ENCODE measurements at places on chromosomes 13 and 19.

- DNase-seq: peak; percentile 36
These were observed 7.1 kb upstream of the PNMA8A start for GRCh38 chr19:46478356-46478986.

GRCh38 chr19:4586245-4586644, 26.8 kb upstream of the SEMA6B start:
- DNase-seq: no peak

DNA sequence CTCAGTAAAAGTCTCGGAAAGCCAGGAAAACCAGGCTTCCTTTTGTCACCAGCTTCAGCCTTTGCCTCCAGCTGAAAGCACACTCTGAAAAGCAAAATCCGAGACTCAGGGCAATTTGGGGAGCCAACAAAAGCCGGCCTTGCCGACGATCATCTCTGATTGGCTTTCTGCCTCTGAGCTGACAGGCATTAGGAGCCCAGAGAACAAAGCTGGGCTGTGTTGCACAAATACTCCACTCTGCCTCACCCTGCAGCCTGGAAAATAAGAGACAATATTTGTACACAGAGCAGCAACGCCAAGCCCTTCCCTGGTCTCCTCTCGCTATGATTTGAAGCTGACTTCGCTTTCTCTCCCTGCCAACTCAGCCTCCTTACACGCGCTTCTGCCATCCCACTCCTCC, 46.9 kb downstream of the CACNA1A start:
- no peak for DNase-seq

DNA sequence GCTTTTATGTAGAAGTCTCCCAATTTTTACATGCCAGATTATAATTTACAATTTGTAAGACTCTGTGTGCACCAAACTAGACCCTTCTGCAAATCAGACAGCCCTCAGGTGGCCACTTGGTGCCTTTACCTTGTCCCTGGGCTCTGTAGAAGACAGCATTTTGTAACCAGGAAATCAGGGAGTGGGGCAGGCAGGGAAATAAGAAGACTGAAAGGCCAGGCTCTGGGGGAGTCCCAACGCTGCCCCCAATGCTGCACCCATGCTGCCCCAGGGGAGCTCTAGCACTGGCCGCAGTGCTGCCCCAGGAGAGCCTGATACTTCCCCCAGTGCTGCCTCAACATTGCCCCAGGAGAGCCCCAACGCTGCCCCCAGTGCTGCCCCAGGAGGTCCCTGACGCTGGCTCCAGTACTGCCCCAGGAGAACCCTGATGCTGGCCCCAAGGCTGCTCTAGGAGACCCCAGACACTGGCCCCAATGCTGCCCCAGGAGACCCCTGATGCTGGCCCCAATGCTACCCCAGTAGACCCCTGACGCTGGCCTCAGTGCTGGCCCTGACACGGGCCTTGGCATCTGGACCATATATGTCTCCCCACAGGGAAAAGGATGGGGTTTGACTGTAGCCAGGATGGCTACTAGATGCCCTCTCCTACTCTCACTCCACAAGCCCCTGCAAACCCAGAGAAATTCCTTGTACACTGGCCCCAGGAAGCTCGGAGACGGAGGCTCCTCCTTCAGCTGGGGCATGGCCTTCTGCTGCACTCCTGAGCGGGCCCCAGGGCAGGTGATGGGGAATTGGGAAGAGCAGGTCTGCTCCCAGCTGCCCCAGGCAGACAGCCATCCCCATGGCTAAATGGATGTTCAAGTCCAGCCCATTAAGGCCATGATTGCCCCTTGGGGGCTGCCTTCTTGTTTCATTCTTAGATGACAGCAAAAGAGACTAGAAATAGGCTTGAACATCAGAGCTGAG, 23.6 kb downstream of the VSTM2B start:
- no peak for DNase-seq

- DNase-seq: no peak
These were observed 5.6 kb downstream of the PLEKHA4 start for GRCh38 chr19:48862827-48863226.

DNA sequence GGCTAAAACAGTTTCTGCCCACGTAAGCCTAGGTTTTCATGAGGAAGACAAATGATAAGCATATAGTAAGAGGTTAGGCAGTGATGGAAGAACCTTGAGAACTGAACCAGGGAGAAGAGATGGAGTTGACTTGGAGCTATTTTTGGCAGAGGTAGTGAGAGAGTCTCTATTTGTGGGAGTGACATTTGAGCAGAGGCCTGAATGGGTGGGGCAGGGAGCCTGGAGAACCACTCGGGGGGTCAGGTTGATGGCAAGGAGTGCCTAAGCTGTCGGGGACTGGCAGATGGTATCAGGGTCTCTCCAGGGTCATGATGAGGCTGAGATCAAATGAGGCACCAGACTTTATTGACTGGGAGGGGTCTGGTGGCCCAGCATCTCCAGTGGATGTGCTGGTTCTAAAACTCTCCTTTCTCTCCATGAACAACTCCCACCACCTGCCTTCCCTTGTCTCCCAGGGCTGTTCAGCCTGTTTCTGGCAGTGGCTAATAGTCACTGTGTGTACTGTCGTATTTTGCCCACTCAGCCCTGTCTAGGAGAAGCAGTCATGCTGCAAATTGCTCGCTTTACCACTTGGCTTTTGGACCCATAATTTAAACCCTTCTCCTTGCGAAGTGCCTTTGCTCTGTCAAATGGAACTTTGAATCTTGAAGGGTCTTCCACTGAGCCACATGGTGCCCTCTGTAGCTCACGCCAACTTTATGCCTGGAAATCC, 3.6 kb downstream of the MAU2 start:
- no peak for DNase-seq

- peak; percentile 66 for DNase-seq
These were observed 40.4 kb downstream of the MLLT1 start for GRCh38 chr19:6239401-6239844.

- no peak for DNase-seq
These were observed 44.8 kb downstream of the C13orf42 start for GRCh38 chr13:51066091-51066831.

DNA sequence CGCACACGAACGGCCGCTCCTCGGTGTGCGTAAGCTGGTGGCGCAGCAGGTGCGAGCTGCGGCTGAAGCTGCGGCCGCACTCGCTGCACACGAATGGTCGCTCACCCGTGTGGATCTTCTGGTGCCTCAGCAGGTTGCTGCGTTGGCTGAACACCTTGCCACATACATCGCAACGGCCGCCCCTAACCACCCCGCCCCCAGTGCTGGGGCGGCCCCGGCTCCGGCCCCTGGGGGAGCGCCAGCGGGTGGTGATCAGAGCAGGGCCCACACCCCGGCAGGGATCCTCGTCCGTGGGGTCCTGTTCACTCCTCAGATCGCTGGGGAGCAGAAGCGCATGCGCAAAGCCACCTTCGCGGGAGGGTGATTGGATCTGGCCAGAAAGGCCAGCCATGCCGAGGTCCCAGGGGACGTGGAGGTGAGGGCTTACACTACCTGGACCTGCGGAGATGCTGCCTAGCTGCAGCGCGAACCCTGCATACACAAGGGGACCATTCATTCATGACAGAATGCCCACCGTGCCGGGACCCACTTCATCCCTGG, 4.7 kb upstream of the UBE2M start:
- no peak for DNase-seq

GRCh38 chr19:54373781-54374631, 9.3 kb upstream of the LAIR1 start:
- DNase-seq: no peak

- DNase-seq: no peak
These were observed 20.7 kb upstream of the TINCR start for GRCh38 chr19:5588441-5588840.

DNA sequence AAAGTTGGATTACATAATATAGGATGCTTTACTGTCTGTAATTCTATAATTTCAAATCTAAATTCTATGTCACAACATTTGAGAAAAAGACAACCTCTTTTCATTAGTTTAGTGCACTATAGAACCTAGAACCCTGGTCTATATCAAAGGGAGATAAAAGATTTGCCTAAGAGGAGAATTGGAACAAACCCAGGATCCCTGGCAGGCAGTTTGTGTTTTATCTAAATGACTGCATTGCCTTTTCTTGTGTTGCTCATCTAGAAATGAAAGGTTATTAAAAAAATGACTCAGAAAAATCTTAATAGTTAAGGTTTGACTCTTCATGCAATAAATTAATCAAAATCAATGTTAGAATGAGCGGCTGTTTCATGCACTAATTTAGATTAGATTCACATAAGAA, 96.7 kb downstream of the PCDH9 start:
- no peak for DNase-seq

DNA sequence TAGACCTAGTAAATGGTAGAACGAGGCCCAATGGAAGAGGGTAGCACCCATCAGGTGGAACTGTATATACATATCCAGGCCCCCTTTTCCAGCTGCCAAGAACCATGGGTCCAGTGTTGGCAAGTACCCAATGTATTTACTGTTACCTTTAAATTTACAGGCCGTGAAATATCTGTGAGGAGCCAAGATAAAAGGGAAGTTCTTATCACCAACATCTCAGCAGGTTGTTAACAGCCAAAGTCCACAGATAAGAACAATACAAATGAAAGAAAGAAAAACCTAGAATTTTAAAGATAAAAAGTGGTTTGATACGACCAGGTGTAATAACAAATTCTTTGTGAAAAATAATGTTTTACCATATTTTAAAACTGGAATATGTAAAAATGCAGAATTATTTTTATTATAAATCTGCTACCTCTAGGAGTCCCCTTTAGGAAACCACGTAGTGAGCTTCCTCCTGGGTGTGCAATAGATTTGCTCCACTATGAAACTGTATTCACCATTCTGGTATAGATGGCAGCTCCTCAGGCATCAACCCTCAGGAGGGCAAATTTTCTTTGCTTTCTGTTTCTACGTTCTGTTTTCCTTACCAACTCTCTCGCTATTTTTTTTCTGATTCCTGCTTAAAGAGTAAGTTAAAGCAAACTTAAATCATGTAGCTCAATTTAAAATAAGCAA, 292.2 kb upstream of the SLC10A2 start:
- DNase-seq: no peak

DNA sequence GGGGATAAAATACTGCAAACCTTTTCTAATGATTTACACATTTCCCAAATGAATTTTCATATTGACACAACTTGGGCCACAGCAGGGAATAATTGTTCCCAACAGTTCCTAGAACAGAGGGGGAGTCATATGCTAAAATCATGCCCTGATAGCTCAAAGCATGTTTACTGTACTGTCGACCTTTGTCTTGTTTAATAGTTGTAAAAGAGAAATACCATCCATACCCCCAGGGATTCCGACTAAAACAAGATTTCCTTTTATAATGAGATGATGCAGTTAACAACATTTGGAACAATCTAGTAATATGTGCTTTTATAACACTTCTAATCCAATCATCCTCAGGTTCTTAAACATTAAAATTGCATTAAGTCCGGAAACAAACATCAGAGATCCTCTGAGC, 759.7 kb downstream of the OLFM4 start:
- no peak for DNase-seq

DNA sequence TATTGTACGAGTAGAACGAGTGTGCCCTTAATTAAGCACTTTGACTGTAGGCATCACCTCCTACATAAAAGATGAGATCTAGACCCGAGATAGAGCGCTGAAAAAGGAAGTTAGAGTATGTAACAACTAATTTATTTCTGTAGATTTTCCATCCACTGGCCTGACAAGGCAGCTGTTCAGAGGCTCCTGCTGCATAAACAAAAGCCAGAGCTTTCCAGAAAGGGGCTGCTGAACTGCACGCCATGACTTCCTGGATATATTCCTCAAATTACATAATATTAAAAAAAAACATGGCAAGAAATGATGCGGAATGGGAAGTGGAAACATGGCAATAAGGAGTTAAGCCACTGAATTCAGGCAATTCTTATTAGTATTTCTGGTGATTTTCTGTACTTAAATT, 89.7 kb downstream of the AKAP11 start:
- no peak for DNase-seq
